ENCODE measurements at places on chromosomes 3 and 15.

- no peak for DNase-seq
These were observed 99.7 kb upstream of the DAZL start for GRCh38 chr3:16704941-16705340.

DNA sequence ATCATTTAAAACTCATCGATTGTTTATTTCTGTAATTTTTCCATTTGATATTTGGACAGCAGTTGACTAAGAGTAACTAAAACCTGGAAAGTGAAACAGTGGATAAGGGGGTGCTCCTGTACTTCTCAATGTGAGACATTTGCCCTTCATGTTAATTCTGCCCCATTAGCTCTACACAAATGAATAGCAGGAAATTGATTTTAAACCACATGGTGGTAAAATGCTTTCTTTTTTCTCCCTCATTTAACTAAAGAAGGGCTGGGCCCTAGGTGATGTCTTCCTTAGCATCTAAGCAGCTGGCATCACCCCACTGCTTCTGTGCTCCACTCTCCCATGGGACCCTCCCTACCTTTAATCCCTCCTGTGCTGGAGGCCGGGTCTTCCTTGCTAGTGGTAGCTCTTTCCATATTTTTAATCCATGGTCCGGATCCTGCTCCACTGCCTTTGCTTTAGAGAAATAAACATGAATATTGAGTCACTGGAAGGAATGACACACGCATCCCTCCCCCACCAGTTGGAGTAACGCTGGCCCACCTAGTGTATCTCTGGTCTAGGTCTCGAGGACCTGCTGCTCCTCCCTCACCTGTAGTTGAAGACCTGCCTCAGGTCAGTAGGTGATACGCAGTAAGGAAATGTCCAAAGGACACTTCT, 30.2 kb upstream of the LAMP3 start:
- no peak for DNase-seq

DNA sequence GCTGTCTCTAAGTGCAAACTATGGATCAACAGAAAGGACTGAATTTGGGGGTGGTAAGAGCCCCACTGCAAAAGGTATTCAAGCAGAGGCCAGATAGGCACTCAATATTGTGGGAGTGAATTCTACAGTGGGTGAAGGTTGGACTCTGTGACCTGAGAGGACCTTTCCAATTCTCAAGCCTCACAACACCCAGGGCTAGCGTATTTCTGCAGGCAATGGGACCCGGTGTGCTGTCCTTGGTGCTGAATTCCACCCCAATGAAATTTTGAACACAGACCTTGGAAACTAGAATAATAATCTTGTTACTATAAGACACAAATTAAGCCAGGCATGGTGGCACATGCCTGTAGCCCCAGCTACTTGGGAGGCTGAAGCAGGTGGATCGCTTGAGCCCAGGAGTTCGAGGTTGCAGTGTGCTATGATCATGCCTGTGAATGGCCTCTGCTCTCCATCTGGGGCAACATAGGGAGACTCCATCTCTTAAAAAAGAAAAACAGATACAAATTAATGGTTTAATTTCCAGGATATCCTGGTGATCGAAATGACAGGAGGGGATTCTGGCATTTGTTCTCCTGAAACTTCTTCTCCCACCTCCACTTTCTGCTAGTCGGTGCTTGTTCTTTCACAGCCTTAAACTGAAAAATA, 135.4 kb downstream of the RAB11A start:
- peak; percentile 32 for DNase-seq

- DNase-seq = no peak
These were observed 12.8 kb upstream of the KLF15 start for GRCh38 chr3:126370055-126370454.

GRCh38 chr15:60523056-60523455, 44.1 kb upstream of the ICE2 start:
- no peak for DNase-seq

- no peak for DNase-seq
These were observed 17.1 kb downstream of the BHLHE40 start for GRCh38 chr3:4996223-4996765.
